ENCODE measurements at places on chromosomes 6 and 20.

- DNase-seq, result no peak
Observed at GRCh38 chr20:23270382-23270911, 80.1 kb upstream of the NXT1 start.

GRCh38 chr6:107629548-107630129 is 139.7 kb downstream of the SOBP start:
- no peak for DNase-seq

GRCh38 chr6:88006557-88006956 is 41.1 kb upstream of the SPACA1 start:
- DNase-seq, result no peak

DNA sequence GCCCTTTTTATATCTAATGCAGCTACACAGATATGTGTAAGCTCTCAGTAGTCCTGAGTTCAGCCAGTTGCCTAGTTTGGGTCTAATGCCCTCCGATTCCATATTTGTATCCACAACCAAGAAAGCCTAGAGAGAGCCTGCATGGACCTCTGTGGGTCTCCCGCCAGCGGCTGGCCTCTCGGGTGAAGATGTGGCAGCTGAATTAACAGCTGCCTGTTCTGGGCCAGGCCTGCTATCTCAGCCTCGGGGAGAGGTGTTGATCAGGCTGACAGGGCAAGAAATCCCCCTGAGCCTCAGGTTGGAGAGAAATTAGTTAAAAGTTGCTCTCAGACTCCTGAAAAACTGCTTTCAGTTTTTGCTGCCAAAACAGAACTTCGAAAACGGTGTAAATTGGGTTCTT is 19.8 kb downstream of the PTK7 start:
- DNase-seq, result no peak

GRCh38 chr20:21503345-21503744 is 10.5 kb downstream of the NKX2-2 start:
- DNase-seq, result no peak

DNA sequence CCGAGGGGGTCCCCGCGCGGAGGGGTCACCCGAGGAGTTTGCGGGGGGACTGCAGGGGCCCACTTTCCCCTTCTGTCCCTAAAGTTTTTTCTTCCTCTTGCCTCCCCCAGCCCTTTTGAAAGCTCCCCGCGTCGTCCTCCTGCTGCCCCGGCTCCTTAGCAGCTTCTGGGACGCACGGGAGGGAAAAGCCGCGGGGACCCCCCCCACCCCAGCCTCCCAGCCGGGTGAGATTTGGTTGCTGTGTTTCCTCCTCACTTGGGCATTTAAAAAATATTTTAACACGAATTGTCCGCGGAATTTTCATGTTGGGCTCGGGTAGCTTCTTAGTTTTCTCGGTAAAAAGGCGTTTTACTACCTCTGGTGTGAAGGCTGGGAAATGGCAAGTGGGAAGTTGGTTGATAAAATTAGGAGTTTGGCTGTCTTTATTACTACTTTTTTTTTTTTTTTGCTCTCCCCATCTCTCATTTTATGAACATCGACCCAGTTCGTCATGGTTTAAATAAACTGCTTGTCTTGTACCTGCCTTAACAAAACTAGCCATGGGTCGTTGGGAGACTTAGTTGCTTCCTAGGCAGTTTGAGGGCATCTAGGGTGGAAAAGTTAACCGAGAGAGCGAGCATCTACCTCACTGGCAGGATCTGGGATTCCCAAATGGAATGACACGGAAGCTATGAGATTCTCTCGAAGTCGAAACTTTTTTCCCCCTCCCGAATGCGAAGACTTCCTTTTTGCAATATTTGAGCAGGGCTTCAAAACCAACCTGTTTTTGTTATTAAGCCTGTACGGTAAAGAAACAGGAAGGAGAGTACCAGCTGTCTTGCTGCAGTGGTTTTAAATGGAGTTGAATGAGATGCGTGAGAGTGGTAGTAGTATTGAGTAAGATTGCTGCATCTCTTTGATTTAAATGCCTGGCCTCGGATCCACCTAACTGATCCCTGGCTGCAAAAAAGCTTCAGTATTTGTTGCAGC is 868 bp downstream of the NCOA3 start:
- peak; percentile 23 for DNase-seq

DNA sequence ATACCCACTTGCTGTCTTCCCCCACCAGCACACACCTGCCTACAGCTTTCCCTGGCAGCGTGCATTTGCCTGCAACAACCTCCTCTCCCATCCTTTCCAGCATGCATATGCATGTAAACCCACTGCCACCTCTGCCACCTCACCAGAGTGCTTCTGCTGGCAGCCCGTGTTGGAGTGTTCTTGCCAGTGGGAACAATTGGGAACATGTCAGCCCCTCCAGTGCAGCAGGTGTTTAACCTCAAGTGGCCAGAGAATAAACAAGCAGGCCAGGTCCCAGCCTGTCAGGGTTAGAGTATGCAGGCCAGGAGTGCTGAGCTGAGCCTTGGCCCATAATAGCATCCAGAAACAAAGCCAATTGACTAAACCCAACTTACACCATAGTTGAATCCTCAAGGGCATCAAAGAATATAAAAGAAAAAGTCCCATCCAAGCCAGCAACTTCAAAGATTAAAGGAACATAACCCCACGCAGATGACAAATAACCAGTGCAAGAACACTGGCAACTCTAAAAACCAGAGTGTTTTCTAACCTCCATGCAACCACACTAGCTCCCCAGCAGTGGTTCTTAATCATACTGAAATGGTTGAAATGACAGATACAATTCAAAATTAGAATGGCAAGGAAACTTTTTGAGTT is 1212.1 kb upstream of the CITED2 start:
- DNase-seq, result no peak

DNA sequence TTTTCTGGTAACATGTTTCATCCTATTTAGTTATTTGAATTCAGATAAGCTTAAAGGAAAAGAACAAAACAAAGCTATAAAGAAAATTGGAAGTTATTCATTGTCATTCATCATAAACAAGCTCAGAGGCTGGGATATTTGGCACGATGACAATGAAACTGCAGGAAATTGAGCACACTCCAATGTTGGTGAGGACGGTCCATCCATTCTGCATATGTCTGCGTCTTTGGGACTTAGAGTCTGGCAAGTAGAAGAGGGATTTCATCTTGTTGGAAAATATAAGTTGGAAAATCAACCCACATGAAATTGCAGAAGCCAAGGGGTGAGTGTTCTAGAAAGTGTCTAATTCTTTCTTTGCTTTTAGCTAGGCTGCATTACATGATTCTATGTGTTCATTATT is 78.4 kb downstream of the HDGFL1 start:
- DNase-seq, result no peak

DNA sequence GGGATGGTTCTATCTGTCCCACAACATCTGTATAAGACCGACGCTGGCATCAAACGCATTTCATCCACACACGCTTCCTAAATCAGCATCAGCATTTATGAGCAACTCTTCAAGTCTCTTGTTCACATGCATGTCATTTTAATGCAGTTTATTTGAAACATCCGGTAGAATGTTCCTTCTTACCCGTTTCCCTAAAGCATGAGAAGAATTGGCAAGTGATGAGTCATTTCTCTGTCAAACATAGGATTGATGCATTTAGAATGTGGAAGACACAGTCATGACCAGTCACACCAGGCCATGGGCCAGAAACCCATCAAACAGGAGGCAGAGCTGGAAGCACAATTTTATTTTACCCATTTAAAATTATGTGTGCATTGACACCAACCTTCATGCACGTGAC is 122.8 kb downstream of the UST start:
- DNase-seq, result no peak

DNA sequence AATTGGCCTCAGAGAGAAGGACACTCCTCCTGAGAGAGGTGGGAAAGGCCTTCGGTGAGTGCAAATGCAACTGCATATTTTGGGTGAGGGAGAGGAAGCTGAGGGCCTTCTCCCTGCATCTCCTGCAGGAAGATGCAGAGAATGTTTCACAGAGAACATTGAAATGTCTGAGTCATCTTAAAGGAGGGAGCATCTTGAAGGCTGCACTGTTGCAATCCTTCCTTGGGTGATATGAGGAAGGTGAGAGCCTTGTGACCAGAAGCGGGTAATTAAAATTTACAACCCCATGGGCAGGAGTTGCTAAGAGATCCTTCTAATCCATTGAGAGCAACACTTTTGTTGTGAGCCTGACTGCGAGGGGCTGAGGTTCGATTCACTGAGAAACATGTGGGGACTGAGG is 375.7 kb upstream of the MARCKS start:
- no peak for DNase-seq

- no peak for DNase-seq
Observed at GRCh38 chr6:28390688-28391087, 8.9 kb downstream of the ZSCAN12 start.

GRCh38 chr6:62775427-62776022 is 435.7 kb upstream of the FKBP1C start:
- no peak for DNase-seq

DNA sequence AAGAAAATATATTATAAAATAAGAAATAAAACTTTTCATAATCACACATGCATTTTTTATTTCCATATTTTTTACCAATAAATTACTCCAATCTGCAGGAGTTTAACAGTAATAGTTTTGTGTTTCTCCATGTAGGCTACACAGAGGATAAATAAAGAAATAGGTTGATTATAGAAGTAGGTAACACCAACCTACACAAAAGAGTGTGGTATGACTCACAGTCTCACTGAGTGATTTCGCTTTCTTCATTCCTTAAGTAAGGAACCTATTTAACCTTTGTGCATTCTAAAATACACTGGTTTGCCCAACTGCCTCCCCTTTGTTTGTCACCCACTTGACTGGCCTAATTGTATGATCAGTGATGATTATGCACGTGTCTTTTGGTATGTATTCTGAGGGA is 244.2 kb upstream of the RIMS1 start:
- no peak for DNase-seq

DNA sequence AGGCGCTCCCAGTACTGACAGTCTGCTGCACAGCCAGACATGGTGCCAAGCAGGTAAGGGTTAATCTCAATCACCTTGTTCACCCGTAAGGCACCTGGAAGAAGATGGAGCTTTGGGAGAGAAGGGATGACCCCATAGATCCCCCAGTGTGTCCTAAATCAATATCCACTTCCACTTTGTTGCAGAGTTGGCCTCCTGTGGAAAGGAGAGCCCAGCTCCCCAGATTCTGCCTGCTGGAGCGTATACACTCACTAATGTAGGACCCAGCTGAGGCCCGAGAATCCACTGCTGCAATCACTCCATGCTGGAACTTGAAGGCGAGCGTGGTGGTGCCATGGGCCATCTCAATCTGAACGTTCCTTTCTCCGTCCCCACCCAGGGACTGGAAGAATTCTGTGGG is 1.2 kb downstream of the PSMB8 start:
- DNase-seq, result no peak

DNA sequence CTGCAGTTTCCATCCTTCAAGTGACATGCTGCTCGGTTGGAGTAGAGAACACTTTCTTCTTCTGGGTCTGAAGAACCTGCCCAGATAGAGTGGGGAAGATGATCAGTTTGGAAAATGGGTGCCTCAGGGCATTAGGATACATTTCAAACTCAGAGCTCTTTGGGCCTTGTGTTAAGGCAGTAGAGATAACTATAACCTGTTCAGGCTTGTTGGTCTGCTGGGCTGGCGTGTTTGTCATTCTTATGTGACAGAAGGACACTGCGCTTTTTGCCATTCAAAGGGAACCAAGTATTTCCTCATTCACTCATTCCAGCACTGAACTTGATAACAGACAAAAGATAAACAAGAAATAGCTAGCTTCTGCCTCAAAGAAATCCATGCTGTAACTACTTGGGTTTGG is 3.8 kb downstream of the TOMM34 start:
- no peak for DNase-seq

DNA sequence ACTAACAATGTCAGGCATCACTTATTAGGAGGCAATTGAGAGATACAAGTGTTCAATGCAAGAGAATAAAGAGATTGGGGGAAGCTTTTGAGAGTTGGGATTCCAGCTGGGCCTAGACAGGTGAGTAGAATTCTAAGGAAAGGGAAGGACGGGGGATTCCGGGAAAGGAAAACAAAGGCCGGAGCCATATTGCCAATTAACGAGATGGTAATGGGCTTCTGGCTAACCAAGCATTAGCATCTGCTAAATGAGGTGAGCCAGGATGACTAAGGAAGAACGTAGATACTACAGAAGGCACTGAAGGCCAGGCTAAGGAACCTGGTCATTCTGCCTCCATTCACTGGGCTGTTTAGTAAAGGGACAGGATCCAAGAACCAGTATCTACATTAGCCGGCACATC is 10.5 kb downstream of the FYN start:
- no peak for DNase-seq

GRCh38 chr6:169045486-169045885 is 208.2 kb downstream of the THBS2 start:
- DNase-seq, result no peak

DNA sequence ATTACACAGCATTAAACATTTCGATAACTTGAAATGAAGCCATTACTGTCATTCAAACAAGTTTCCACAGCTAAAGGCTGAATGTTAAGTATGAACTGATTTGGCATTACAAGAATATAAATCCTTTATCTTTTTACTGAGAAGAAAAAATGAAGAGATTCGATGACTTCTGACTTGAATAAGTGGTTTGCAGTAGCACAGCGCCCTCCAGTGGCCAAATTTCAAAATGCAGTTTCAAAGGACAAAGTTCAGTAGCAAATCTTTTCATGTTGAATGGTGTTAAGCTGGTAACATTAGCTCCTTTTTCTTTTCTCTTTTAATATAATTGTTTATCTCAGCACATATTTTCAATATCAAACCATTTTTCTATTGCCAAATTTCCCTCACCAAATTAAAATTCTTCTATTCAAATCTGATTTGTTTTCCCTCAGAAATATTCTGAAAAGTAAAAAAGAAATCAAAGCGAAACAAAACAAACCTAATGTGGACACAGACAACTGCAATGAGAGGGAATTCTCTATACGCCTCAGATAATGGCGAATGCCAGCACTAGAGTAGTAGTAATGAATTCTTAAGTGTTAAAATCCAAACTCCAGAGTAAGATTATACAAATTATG is 145.7 kb downstream of the BTBD9 start:
- peak; percentile 64 for DNase-seq

DNA sequence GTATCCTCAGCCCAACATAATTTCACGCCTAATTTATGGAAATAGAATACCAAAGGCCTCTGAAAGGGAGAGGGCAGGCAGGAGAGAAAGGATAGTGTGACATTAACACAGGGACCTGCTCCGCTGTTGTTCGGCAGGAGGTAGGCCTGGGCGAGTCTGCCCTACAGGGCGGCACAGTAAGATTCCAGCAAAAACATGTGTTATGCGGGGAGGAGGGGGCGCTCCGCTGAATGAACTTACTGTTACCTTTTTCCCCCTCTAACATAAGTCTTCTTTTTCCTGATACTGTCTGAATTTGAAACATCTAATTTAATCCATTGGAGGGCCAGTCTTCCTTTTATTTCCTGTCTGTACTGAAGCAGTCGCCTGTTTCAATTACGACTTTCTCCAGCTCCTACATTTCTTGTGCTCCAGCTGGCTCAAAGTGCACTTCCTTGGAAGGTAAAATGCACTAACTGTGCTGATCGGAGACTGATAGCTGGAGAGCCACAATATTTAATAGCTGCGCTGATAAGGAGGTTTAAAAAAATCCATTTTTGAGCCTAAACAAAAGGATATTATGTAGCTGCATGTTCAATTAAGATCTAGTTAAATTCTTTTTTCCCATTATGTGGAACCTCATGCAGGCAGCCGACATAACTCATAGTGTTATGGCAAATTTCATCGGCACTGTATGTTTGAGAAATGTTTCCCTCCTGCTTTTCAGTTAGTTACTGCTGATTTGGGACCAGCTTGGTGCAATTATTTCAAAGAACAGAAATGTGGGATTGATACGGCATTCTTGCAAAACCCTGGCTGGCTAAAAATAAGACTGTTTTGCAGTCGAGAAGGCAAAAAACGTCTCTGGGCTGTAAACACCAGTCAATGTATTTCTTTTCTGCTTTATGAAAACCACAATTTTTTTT is 193.0 kb downstream of the FOXC1 start:
- DNase-seq, result no peak

- no peak for DNase-seq
Observed at GRCh38 chr6:168139121-168139520, 60.1 kb upstream of the FRMD1 start.

All from activated T-helper 9 cell treated with anti-CD3 and anti-CD28 coated beads, Interleukin-2, amount 50 U/mL, for 16 hours (primary cell).